SIG-M5 (cell line): ENCODE measurements at places on chromosomes 7 and 10.

DNA sequence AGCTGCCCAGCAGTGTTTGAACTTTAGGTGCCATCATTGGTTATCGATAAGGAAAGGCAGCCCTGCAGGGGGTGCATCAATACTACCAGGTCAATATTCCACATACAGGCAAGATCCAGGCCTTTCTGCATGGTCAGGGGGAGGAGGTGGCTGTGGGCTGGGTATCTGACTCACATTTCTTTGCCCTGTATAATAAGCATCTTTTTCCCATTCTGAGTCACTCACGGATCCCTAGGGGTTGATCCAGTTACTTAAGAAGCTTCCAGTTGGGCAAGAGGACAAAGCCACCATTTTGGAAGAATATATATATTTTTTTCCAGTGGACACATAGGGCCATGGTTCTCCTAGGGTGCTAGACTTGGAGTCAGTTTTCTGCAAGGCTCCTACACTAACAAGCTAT is 114.2 kb upstream of the HABP2 start:
- no peak for DNase-seq

GRCh38 chr10:12960941-12961340 is 40.6 kb downstream of the CCDC3 start:
- no peak for DNase-seq

DNA sequence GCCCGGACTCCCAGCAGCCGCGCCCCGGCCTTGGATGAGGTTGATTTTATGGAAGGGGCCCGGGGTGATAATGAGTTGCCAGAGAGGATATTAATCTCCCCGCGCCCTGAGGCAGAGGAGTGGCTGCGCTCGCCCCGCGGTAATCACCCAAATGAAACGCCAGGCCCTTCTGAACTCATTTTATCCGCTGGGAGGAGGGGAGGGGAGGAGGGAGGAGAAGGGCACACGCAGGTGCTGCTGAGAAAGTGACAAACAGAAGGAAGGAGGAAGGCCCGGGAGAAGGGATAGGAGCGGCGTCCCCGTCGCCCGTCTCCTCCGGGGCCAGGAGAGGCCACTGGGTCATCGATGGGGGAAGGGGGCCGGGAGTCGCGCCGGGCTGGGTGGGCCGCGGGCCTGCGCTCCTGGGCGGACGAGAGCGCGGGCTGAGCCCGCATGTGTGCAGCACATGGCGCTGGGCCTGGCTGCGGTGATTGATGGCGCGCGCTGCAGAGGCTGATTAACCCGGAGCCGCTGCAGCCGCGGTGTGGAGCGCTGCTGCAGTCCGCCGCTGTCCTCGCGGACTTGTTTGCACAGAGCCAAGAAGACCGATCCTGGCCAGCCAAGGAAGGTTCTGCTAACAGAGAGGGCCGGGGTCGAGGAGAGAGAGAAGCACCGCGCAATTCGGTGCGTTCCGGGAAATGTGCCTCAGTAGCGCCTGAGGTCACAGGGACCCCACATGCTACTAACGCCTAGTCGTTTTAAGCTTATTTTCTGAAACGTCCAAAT is 6.5 kb downstream of the MNX1 start:
- no peak for DNase-seq

DNA sequence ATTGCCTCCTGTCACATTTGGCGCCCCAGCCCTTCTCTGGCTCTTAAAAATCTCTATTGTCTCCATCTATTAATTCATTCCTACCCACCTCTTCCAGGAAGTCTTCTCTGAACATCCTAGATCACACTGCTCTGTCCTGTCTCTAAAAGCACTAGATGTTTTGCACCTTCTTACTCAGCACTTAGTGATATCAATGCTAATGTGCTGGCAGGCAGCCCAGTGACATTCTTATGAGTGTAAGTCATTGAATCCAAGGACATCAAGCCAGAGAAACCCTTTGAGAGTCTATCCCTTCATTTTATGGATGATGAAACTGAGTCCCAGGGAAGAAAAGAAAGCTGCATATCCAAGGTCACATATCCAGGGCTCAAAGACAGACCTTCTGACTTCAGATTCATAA is 48.3 kb upstream of the PAX2 start:
- DNase-seq = no peak

DNA sequence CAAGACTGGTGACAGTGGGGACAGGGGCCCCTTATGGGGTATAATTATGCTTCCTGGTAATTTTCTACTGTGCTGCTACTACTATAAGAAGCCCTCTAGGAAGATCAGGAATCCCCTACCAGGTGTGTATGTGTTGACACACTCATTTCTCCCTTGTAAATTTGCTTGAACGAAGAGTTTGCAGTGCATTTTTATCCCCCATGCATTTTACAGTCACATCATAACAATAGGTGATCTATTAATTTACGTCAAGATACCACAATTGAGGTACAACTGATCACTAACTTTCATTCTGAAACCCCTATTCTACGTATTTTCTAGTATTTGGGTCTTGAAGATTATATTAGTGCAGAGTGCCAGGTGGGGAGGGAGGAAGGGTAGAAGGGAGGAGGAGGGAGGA is 252.2 kb downstream of the NSUN6 start:
- no peak for DNase-seq

DNA sequence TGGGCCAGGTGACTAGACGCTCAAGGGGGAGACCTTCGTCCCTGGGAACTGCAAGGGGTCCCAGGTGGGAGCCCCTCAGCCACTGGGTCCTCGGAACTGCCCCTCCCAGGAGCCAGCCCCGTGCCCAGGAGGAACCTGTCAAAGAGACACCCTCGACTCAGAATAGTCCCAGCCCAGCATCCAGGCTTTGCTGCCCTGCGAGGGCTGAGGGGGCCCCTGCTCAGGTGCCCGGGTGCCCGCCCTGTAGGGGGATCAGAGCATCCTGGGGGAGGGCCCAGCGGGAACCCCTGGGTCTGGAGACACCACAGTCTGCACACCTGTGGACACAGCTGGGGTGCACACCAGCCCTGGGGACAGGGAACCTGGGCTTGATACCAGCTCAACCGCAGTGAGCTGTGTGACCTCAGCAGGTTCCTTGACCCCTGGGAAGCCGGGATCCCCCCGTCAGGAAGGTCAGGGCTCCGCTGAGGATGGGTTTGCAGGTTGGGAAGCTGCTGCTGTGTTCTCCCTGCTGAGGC is 407 bp downstream of the ELN start:
- no peak for DNase-seq

DNA sequence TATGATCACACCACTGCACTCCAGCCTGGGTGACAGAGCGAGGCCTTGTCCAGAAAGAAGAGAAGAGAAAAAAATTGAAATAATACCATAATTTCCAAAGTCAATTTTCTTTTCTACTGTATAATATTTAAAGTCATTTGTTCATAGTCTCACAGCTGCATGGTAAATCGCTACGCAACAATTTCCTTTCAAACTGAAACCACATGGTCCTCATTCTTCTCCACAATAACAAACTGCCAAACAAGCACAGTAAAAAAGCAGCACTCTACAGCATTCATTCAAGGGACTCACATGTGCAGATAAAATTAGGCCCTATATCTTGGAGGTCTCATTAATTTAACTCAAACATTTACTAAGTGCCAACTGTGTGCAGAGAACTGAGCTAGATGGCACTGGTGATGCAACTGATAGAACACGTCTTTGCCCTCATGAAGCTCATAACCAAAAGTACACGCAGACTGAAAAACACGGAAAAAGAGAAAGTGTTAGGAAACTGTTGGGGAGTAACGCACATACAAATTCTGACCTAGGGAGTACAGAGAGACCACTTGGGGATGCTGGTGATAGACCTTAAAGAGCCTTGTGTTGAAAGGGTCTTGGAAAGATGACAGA is 68.4 kb upstream of the SRRM3 start:
- DNase-seq = no peak

DNA sequence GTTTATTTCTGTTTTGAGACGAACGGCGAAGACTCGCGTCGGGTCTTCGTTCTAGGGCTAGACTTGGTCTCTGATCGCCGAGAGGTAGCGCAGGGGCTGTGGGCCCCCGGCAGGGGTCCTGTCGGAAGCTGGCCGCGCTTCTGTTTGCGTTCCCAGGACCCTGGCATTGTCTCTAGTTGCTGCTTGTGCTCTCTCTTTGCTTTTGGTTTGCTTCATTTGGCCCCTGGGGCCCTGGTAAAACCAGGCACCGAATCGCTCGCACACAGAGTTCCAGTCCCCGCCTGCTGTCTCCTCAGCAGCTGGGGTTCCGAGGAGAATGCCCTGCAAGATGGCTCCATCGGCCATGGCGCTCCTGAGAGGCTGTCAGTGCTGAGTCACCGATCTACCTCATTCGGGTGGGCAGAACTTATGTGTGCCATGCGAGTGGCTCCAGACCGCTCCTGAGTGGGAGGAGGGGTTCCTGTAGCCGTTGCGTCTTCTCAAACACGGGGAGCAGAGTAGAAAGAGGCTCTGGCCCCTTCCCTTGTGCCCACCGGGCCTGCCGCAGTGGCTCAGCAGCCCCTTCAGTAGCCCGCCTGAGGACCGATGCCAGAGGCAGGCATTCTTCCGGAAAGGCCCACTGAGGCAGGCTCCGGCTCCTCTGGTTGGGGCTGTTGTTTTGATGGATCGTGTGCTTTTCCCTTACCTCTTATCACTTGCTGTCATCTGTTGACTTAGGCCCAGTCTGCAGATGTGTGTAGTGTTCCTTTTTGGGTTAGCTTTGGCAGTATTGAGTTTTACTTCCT is 826 bp downstream of the CHPF2 start:
- no peak for DNase-seq

GRCh38 chr7:84524714-84525694 is 330.4 kb upstream of the SEMA3A start:
- no peak for DNase-seq

- no peak for DNase-seq
Measured at GRCh38 chr10:43137717-43138020, 576 bp upstream of the CSGALNACT2 start.

GRCh38 chr7:140674356-140674800 is 1.6 kb downstream of the ADCK2 start:
- no peak for DNase-seq

DNA sequence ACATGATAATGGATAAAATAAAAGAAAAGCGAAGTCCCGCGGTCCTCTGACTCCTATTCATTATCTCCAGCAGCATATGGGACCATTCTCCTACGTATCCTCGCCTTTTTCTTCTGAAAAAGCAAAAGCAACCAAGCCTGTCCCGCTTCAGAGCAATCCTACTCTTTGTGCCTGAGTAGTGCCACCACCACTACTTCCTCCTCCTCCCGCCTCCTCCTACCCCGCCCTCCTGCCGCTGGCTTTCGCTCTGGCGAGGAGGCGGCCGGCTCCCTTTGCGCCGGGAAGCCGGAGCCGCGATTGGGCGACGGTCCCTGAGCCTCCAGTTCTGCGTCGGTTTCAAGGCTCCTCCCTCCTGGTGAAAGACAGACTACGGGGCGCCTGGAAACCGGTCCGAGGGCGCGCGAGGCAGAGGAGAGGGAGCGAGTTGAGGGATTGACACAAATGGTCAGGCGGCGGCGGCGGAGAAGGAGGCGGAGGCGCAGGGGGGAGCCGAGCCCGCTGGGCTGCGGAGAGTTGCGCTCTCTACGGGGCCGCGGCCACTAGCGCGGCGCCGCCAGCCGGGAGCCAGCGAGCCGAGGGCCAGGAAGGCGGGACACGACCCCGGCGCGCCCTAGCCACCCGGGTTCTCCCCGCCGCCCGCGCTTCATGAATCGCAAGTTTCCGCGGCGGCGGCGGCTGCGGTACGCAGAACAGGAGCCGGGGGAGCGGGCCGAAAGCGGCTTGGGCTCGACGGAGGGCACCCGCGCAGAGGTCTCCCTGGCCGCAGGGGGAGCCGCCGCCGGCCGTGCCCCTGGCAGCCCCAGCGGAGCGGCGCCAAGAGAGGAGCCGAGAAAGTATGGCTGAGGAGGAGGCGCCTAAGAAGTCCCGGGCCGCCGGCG is at the start of gene FZD1:
FZD1 (plus strand) TSS at position 388 of the 878 bp plus-strand sequence; CDS start at position 836, 448 bp downstream.
- DNase-seq = peak; percentile 61

GRCh38 chr7:134699021-134699818 is 52.6 kb downstream of the BPGM start:
- no peak for DNase-seq
